ENCODE measurements at places on chromosomes 1 and 21. TPM values are rescaled to one million over a fixed set of nuclear protein-coding genes. Genes with fewer than 3 reads are reported as not detected.

The SRSF11 gene
- 99.1 TPM for total RNA-seq

The CYP4Z1 gene
- not detected for total RNA-seq

The NCAM2 gene
- total RNA-seq, result 1.8 TPM

The DISP1 gene
- 3.1 TPM for total RNA-seq

The TAS1R3 gene
- 0.18 TPM for total RNA-seq

The CFAP141 gene
- not detected for total RNA-seq

The PLK3 gene
- total RNA-seq, result 11.9 TPM

The PTGS2 gene
- total RNA-seq, result 53.3 TPM

The FCRL3 gene
- not detected for total RNA-seq

The SLC2A5 gene
- total RNA-seq, result 10.7 TPM

The SPOCD1 gene
- 14.2 TPM for total RNA-seq

The ATAD3C gene
- total RNA-seq, result not detected

Data from smooth muscle cell of bladder (primary cell).